ENCODE measurements at places on chromosomes 3 and 15.

- no peak for DNase-seq
Observed at GRCh38 chr3:15272426-15273196, 59.8 kb downstream of the SH3BP5 start.

GRCh38 chr3:4351164-4351855, 48.1 kb downstream of the SETMAR start:
- peak; percentile 10 for DNase-seq

DNA sequence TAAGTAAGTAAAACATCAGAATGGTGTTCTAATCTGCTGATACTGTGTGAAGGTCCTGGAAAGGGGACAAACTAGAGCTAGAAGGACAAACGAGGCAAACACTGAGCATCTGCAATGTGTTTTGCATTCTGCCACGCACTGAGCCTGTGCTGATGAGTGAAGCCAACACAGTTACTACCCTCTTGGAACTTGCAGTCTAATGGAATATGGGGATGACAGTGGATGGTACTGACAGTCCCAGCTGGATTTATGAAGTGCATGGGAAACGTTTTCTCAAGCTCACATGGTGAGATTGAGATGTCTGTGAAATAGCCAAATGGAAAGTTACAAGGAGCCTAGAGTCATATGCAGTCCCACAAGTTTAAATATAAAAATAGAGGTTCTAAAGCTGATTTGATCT, 86.6 kb downstream of the FOXB1 start:
- no peak for DNase-seq

DNA sequence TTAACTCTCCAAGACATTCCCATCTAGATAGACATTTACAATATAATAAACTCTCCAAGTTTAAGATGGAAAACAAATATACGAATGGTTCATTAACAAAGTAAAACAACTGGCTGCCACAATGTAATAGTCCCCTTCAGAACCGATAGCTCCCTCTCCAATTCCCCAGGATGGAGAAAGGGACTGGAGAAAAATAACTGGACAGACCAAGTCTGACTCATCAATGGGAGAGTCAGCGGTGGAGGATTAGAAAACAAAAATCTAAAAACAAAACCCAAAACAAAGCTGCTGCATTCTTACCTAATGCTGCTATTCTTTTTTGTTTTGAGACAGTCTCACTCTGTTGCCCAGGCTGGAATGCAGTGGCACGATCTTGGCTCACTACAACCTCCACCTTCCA, 468.1 kb downstream of the SHQ1 start:
- peak; percentile 21 for DNase-seq

Measured in brain microvascular endothelial cell (primary cell).